ENCODE measurements at places on chromosomes 7 and 10. TPM values are rescaled to one million over a fixed set of nuclear protein-coding genes. Genes with fewer than 3 reads are reported as not detected.

ZNF511 gene
- total RNA-seq = 52.8 TPM

CEP55 gene
- 73.8 TPM for total RNA-seq

GRCh38 chr7:150986099-150986512 is 4.7 kb upstream of the NOS3 start:
- peak; percentile 70 for ATAC-seq

DNA sequence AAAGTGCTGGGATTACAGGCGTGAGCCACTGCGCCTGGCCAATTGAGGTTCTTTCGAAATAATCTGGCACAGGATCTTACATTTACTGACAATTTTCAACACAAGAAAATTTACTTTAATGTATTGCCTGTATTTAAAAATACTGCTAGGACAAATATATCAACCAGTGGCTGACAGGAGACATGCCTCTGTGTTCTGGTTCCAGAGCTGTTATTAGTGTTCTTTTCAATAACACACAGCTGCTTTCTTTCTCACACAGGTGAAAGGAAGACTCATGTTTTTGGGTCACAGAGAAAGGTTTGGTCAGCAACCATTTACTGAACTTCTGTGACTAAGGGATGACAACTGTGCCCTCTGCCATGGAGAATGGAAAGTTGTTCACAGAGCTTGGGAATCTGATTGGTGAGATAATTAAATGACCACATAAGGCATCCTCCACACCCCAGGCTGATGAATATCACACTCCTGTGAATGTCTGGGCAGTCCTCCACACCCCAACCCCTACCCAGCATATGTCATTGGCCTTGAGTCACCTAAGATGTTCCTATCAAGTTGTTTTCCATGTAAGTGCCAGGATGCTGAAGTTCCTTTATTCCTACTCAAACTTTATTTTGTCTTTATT is 180.1 kb downstream of the RAPGEF5 start:
- peak; percentile 11 for ATAC-seq

DNA sequence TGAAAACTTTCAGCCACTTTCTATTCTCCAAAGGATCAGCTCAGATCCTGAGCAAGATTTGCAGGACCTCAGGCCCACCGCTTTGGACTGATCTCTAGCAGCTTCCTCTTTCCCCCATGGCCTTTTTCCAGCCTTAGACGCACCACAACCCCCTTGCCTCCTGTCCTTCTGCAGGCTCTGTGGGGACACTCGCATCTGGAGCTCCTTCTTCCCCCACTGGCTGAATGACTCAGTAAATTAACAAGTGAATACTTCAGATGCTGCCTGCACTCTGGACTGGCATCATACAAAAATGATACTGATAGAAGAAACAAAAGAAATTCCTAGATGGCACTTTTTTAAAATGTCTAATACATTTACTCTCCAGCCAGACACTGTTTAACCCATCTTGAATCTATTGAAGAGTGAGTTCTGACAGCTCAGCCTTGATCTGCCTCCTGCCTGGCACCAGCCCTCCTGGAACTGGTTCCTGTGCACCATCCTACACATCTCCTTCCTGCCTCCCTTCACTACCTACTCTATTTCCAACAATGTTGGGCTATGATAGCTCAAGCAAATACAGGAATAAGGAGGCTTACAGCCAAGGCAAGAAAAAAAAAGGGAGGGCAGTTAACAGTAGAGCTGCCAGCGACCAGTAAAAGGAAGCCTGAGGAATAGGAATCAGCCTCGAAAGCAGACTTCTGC is 3.3 kb downstream of the FRMPD2 start:
- ATAC-seq = no peak
